Esophagus squamous epithelium (tissue), 5 donors: ENCODE measurements at places on chromosomes 16 and 17. TPM values are rescaled to one million over a fixed set of nuclear protein-coding genes. Genes with fewer than 3 reads are reported as not detected.

DNA sequence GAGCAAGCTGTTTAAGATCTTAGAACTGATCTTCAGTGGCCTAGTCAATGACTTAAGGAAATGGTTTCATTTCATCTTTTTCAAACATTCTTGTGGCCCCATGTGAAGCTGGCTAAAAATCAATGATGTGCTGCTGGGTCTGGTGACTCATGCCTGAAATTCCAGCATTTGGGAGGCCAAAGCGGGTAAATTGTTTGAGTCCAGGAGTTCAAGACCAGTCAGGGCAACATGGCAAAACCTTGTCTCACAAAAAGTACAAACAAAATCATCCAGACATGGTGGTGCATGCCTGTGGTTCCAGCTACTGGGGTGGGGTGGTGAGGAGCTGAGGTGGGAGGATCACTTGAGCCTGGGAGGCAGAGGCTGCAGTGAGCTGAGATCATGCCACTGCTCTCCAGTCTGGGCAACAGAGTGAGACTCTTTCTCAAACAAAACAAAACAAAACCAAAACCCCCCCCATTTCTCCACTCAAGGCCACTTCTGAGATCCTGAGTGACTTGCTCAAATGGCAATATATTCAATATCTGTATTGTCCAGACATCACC, 17.4 kb upstream of the COL1A1 start:
- H3K27me3 ChIP-seq: no peaks in the 10 kb centered on the region
- no peak overlapping the region for H3K4me3 ChIP-seq
- H3K4me1 ChIP-seq: peaks cover 9% of the 10 kb centered on the region
- H3K36me3 ChIP-seq: no peaks in the 10 kb centered on the region

- H3K27ac ChIP-seq: no peak overlapping the region
- H3K36me3 ChIP-seq: no peaks in the 10 kb centered on the region
- H3K27me3 ChIP-seq: no peaks in the 10 kb centered on the region
- H3K4me3 ChIP-seq: no peak overlapping the region
- DNase-seq: no peak
Observed at GRCh38 chr17:73522696-73523095, 121.5 kb downstream of the SDK2 start.

- no peak overlapping the region for H3K27ac ChIP-seq
- DNase-seq: no peak
- no peaks in the 10 kb centered on the region for H3K4me1 ChIP-seq
- no peaks in the 10 kb centered on the region for H3K36me3 ChIP-seq
Observed at GRCh38 chr17:70521821-70522256, 352.5 kb downstream of the KCNJ2 start.

GRCh38 chr17:8122422-8122923, 1.4 kb downstream of the HES7 start:
- no peak for DNase-seq
- no peaks in the 10 kb centered on the region for H3K36me3 ChIP-seq
- no peak overlapping the region for H3K27ac ChIP-seq
- no peaks in the 10 kb centered on the region for H3K27me3 ChIP-seq

DNA sequence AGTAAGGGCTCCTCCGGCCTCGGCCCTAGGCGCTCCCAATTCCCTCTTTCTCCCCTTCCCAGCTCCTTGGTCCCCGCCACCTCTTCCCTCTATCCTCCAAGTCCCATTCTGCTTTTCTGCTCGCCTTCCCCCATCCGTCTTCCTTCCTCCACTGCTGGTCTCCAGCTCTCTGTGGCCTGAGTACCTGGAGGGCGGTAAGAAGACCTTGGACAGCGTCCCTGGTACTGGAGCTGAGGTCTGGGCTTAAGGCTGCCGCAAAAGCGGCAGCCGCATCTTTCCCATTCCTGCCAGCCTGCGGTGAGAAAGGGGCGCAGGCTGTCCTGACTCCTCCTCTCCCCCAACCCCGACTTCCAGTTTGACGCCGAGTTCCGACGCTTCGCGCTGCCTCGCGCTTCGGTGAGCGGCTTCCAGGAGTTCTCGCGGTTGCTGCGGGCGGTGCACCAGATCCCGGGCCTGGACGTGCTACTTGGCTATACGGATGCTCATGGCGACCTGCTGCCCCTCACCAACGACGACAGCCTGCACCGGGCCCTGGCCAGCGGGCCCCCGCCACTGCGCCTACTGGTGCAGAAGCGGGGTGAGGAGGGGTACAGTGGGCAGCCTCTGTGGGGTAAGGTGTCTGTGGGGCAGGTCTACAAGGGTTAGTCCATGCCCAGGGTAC, 471 bp downstream of the PARD6A start:
- H3K27ac ChIP-seq: peak overlapping the region; percentile 96
- peak overlapping the region; percentile 77 for H3K4me3 ChIP-seq
- peaks cover 46% of the 10 kb centered on the region for H3K36me3 ChIP-seq
- H3K4me1 ChIP-seq: peaks cover 22% of the 10 kb centered on the region

GRCh38 chr17:8018436-8018835, 16.0 kb downstream of the GUCY2D start:
- H3K4me1 ChIP-seq: peaks cover 52% of the 10 kb centered on the region
- H3K36me3 ChIP-seq: no peaks in the 10 kb centered on the region
- DNase-seq: no peak
- no peaks in the 10 kb centered on the region for H3K27me3 ChIP-seq
- H3K27ac ChIP-seq: peak overlapping the region; percentile 89

GRCh38 chr17:17411692-17412091, 65.1 kb upstream of the MED9 start:
- H3K27me3 ChIP-seq: no peaks in the 10 kb centered on the region
- H3K27ac ChIP-seq: no peak overlapping the region
- peaks cover 43% of the 10 kb centered on the region for H3K4me1 ChIP-seq
- no peak overlapping the region for H3K4me3 ChIP-seq

GRCh38 chr17:47816111-47816735, 5.4 kb downstream of the OSBPL7 start:
- no peaks in the 10 kb centered on the region for H3K27me3 ChIP-seq
- no peak overlapping the region for H3K27ac ChIP-seq
- peaks cover 5% of the 10 kb centered on the region for H3K36me3 ChIP-seq

DNA sequence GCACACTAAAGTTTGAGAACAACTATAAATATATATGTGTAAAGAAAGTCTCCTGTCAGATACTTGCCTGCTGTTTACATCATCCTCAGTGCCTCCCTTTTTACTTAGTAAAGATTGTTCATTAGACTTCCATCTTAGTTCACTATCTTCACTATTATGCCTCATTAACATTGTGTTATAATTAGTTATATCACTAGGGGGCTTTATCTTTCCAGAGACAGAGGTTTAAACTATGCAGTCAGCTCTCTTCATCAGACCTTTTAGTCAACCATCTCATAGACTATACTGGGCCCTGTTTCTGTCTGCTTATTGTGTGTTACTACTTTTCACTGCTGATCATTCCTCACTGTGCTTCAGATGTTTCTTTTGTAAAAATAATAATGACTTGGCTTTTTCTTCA, 630.8 kb upstream of the KIF2B start:
- DNase-seq: no peak
- no peak overlapping the region for H3K4me3 ChIP-seq
- H3K27me3 ChIP-seq: no peaks in the 10 kb centered on the region
- no peaks in the 10 kb centered on the region for H3K36me3 ChIP-seq
- no peak overlapping the region for H3K27ac ChIP-seq

- H3K27me3 ChIP-seq: no peaks in the 10 kb centered on the region
- no peak overlapping the region for H3K4me3 ChIP-seq
Observed at GRCh38 chr17:44773140-44773539, 14.4 kb downstream of the ADAM11 start.

- DNase-seq: no peak
- H3K27me3 ChIP-seq: peaks cover 35% of the 10 kb centered on the region
- no peak overlapping the region for H3K4me3 ChIP-seq
- peaks cover 4% of the 10 kb centered on the region for H3K36me3 ChIP-seq
- H3K27ac ChIP-seq: no peak overlapping the region
- peaks cover 61% of the 10 kb centered on the region for H3K4me1 ChIP-seq
Observed at GRCh38 chr17:76076765-76077583, 2.0 kb upstream of the ZACN start.

GRCh38 chr16:23821875-23822688, 13.7 kb upstream of the PRKCB start:
- DNase-seq: no peak
- H3K4me1 ChIP-seq: no peaks in the 10 kb centered on the region
- H3K27ac ChIP-seq: no peak overlapping the region
- no peaks in the 10 kb centered on the region for H3K27me3 ChIP-seq
- no peak overlapping the region for H3K4me3 ChIP-seq

GRCh38 chr16:29900102-29900887, at the start of gene ASPHD1:
TSS of gene ASPHD1 (plus strand) at chr16:29900488. CDS start at chr16:29900972, 484 bp downstream.
- DNase-seq: no peak
- H3K27me3 ChIP-seq: peaks cover 9% of the 10 kb centered on the region
- H3K4me3 ChIP-seq: peak within 1 kb of the TSS; percentile 48
- no peaks in the 10 kb centered on the region for H3K36me3 ChIP-seq
- peaks cover 26% of the 10 kb centered on the region for H3K4me1 ChIP-seq

GRCh38 chr17:61926826-61927207, 965 bp downstream of the INTS2 start:
- H3K27me3 ChIP-seq: no peaks in the 10 kb centered on the region
- H3K4me3 ChIP-seq: peak overlapping the region; percentile 83
- peaks cover 12% of the 10 kb centered on the region for H3K36me3 ChIP-seq
- no peak for DNase-seq

DNA sequence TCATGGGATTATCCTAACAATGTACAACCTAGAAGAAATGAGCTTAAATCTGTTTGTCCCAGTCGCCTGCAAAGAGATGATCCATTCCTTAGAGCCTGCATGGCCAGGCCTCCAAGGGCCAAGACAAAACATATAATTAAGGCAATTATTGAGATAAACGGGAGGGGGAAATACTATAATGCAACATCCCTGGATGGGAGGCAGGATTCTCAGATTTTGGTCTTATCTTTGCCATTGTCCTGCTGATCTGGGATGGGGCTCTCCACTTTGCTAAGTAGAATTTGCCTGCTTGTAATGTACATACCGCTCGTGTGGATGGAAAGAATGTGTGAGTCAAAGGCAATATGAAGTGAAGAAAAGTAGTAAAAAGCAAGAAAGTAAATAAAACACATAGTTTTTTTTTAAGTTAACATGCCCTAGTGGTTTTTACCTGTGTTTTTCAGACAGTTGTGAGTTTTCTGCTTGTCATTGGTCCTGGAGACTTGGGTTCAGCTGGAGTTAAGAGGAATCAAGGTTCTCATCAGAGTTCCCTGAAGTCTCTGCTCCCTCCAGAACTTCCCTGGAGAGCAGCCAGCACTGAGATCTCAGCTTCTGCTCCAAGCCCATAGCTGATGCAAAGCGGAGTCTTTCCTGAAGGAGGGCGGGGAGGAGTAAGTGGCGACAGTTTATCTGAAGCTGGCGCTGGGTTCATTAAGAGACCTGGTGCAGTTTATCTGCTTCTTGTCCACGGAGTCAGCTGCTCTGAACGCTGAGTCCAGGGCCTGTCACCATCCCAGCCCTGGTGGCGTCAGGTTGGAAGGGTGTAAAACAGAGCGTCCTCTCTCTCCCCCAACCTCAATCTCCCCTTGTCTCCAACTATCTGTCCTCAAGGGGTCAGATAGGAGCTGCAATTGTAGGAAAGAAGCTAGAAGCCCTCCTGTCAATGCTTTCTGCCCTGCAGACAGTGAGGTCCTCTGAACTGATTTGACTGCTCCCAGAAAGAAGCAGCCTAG, 30.1 kb downstream of the HOXB1 start:
- peaks cover 72% of the 10 kb centered on the region for H3K27me3 ChIP-seq
- H3K4me1 ChIP-seq: no peaks in the 10 kb centered on the region
- no peaks in the 10 kb centered on the region for H3K36me3 ChIP-seq
- DNase-seq: no peak
- H3K27ac ChIP-seq: no peak overlapping the region
- H3K4me3 ChIP-seq: no peak overlapping the region

DNA sequence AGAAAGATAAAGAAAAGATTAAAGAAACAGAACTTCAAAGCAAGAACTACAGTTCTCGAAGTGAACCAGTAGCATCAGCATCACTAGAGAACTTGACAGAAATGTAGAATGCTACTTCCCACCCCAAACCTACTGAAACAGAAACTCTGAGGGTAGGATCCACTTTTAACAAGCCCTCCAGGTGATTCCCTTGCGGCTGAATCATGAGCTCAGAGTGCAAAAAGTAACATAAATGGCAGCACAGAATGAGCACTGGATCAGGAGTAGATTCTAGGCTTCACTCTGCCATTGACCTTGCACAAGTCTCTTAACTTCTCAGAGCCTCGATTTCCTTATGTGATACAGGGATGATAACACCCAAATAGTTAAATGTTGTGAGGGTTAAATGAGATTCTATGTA, 5.8 kb downstream of the TOM1L2 start:
- H3K27me3 ChIP-seq: no peaks in the 10 kb centered on the region
- peaks cover 6% of the 10 kb centered on the region for H3K36me3 ChIP-seq
- H3K4me1 ChIP-seq: peaks cover 91% of the 10 kb centered on the region
- DNase-seq: no peak
- H3K4me3 ChIP-seq: no peak overlapping the region

DNA sequence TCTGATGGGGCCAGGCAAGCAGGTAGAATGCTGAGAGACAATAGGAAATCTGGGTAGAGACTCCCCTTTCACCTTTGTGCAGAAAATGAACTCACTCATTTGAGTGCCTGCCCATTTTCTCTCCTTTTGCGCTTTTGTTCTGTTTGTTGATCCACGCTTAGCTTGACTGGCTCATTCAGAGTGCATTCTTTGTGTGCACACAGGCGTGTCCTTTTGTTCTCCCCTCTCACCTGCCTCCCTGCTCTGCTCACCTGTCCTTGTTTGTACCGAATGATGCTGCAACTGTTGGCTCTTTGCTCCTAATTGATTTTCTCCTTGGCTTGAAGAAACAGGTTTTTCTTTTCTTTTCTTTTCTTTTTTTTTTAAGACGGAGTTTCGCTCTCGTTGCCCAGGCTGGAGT, 15.8 kb downstream of the PGS1 start:
- H3K27ac ChIP-seq: no peak overlapping the region
- DNase-seq: no peak
- H3K4me3 ChIP-seq: no peak overlapping the region

ENPP7 gene
- not detected for total RNA-seq

SPNS3 gene
- total RNA-seq: not detected

SLC5A11 gene
- total RNA-seq: not detected

SOX15 gene
- 99.9 TPM for total RNA-seq

TXNDC17 gene
- 446 TPM for total RNA-seq

FOXN1 gene
- total RNA-seq: 17.0 TPM

CA4 gene
- total RNA-seq: 1.3 TPM

SLC12A3 gene
- total RNA-seq: not detected

C1QTNF8 gene
- total RNA-seq: not detected

PTGES3L gene
- total RNA-seq: 0.27 TPM

DNAH2 gene
- total RNA-seq: 0.03 TPM
